ENCODE measurements at places on chromosomes 11 and 22.

GRCh38 chr11:69803604-69804218, 15.5 kb downstream of the FGF3 start:
- no peak for DNase-seq

GRCh38 chr11:18280438-18281045, 14.5 kb downstream of the SAA1 start:
- no peak for DNase-seq

- DNase-seq: no peak
Observed at GRCh38 chr11:107827041-107827440, 31.5 kb downstream of the SLC35F2 start.

DNA sequence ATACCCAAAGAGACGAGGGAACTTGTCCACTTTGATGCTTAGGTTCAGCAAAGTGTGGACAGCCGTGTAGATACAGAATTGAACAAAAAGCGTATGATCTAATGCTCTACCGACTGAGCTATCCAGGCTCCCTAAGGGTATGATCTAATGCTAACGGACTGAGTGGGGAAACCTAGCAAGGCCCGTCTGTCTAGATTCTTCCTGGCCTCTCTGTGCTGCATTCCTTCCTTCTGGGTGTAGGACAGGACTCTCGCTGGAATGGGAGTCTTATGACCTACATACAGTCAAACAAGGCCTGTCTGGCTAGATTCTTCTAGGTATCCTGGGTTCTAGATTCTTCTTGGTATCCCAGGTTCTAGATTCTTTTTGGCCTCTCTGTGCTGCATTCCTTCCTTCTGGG, 8.4 kb upstream of the SLC15A3 start:
- DNase-seq: no peak

GRCh38 chr22:31151872-31152271, 8.1 kb upstream of the RNF185 start:
- DNase-seq: no peak

DNA sequence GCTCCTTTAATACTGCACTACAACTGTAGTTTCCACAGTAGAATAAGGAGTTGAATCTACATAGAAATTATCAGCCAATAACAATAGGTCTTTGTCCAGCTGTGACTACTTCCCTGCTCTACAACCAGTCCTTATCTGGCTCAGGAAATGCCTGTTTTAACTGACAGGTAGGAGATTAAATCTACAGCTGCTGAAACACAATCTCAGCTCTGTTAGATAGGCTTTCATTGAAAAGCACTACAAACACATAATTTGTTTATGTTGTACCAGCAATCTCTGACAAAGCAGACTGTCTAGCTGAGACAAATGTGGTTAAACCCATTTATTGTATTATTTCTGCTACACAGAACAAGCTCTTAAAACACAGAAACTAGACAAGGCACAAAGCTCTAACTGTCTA, 230.0 kb downstream of the SOX6 start:
- no peak for DNase-seq

DNA sequence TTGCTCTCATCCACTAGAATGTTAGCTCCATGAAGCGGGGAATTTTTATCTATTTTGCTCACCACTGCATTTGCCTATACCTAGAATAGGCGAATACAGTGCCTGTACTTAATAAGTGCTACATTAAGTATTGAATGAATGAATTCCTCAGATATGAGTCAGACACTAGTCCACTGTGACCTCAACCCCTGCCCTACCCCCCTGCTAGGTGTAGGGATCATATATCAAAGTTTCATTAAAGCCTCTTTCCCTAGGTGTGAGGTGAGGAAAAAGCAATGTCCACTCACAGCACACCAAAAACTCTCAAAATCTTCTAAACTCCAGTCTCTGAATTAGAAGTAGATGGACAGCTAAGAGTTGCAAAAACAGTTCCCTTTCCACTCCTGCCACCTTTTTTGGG, 9.8 kb upstream of the PSMA1 start:
- DNase-seq: no peak

DNA sequence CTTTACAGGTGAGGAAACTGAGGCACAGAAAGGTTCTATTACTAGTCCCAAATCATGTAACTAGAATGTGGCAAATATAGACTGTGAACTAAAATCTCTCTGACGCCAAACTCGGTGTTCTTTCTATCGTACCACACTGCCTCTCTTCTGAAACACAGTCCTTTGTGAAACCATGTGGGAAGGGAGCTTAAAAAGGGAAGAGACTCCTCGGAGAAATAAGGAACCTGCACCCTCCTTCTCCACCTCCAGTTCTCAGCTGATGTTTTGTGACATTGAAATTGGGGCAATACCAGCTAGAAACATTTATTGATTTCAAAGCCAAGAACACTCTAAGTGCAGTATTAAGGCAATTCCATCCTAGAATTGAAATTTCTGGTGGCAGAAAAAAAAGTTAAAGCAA, 76.4 kb upstream of the DRD2 start:
- DNase-seq: no peak

DNA sequence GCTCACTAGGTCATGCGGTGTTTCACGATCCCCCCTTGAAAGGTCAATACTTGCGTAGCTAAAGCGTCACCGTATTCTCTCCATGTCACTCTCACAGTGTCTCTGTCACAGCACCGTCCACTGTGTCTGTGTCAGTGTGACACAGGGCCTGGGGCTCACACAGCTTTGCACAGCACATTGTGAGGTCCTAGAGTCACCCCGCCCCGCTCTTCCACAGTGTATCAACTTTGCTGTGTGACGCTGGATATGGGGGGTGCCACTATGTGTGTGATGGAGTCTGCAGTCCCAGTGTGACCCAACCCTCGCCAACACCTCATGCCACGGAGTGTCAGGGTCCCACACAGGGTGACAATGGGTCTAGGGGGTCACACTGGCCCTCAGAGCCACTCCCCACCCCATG, 583 bp downstream of the P4HA3 start:
- no peak for DNase-seq
